ENCODE measurements at places on chromosomes 13 and 19. TPM values are rescaled to one million over a fixed set of nuclear protein-coding genes. Genes with fewer than 3 reads are reported as not detected.
A peak's percentile ranks its signal among the peaks of the same experiment; 100 is the strongest.

GRCh38 chr13:32409561-32410421 lies 18.1 kb downstream of the N4BP2L1 start:
- H3K27ac ChIP-seq = no peak overlapping the region
- no peak overlapping the region for H3K4me3 ChIP-seq
- no peak for DNase-seq
- H3K36me3 ChIP-seq = peaks cover 13% of the 10 kb centered on the region

DNA sequence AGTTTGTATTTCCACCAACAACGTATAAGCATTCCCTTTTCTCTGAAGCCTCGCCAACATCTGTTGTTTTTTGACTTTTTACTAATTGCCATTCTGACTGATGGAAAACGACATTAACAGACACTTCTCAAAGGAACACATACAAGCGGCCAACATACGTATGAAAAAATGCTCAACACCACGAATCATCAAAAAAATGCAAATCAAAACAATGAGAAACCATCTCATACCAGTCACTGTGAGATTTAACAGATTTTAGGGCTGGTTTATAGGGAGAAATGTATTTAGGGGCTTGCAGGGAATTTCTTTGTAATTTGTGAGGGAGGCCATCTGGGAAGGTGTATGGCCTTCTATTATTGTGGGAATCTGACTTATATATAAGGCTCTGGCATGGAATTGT lies 2.8 kb upstream of the DZIP1 start:
- H3K27me3 ChIP-seq = peaks cover 35% of the 10 kb centered on the region
- no peaks in the 10 kb centered on the region for H3K36me3 ChIP-seq
- no peak overlapping the region for H3K27ac ChIP-seq
- no peak for DNase-seq

DNA sequence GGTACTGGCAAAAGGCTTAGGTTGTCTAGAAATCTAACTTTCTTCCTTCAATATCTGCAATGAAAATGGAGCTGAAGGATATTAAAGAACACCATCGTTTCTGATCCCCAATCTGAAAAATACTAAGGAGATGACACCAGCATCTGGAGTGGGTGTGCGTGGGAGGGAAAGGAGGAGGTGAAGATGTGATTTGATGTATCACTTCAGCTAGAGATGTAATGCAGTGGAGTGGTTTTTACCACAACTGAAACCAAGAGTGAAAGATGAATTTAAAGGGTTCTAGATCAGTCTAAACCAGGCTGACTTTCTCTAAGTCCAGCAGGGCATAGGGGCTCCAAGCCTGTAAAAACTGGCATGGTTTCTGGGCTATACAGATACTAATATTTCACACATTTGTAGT lies 148.4 kb downstream of the AKAP11 start:
- H3K27ac ChIP-seq = no peak overlapping the region
- H3K4me1 ChIP-seq = peaks cover 20% of the 10 kb centered on the region
- DNase-seq = no peak
- H3K27me3 ChIP-seq = no peaks in the 10 kb centered on the region

GRCh38 chr13:105672881-105673280 lies 862.6 kb downstream of the EFNB2 start:
- H3K4me1 ChIP-seq = no peaks in the 10 kb centered on the region
- no peaks in the 10 kb centered on the region for H3K36me3 ChIP-seq
- H3K4me3 ChIP-seq = no peak overlapping the region

DNA sequence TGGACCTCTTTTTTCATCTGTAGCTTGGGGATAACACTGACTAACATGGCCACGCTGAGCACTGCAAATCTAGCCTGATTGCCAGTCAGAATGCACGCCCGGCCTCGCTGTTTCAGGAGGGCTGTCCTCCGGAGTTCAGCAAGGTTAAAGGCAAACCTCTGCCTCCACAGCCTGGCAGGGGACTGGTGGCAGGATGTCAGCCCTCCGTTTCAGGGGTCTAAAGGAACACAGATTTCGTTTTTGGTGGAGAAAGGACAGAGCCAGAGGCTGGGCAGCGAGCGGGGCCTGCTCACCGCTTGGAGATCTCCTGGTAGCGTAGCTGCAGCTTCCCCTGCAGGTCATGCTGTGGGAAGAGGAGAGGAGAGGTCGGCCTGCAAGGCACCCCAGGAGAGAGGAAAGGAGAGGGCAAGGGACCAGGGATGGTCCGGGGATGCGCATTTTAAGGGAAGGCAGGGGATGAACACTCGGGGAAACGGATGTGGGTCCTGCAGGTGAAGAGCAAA lies 560 bp downstream of the NDUFA7 start:
- no peaks in the 10 kb centered on the region for H3K27me3 ChIP-seq
- peak overlapping the region; percentile 85 for H3K4me3 ChIP-seq
- H3K4me1 ChIP-seq = peaks cover 37% of the 10 kb centered on the region
- no peak for DNase-seq

The ZNF274 gene
- total RNA-seq = 15.7 TPM

- peak overlapping the region; percentile 64 for H3K27ac ChIP-seq
- H3K36me3 ChIP-seq = no peaks in the 10 kb centered on the region
- peaks cover 69% of the 10 kb centered on the region for H3K27me3 ChIP-seq
- peaks cover 13% of the 10 kb centered on the region for H3K4me1 ChIP-seq
- no peak for DNase-seq
Measured at GRCh38 chr19:13054626-13055212, 47.9 kb downstream of the LYL1 start.

The SOX1 gene
- not detected for total RNA-seq

The GPR4 gene
- total RNA-seq = 0.09 TPM

GRCh38 chr19:6710273-6711077 lies 10.0 kb downstream of the C3 start:
- H3K4me3 ChIP-seq = no peak overlapping the region
- no peak overlapping the region for H3K27ac ChIP-seq
- no peak for DNase-seq
- no peaks in the 10 kb centered on the region for H3K36me3 ChIP-seq
- peaks cover 48% of the 10 kb centered on the region for H3K27me3 ChIP-seq

The CUL4A gene
- 41.6 TPM for total RNA-seq

The KCNN4 gene
- total RNA-seq = 8.7 TPM

The CATSPERD gene
- 0.05 TPM for total RNA-seq

DNA sequence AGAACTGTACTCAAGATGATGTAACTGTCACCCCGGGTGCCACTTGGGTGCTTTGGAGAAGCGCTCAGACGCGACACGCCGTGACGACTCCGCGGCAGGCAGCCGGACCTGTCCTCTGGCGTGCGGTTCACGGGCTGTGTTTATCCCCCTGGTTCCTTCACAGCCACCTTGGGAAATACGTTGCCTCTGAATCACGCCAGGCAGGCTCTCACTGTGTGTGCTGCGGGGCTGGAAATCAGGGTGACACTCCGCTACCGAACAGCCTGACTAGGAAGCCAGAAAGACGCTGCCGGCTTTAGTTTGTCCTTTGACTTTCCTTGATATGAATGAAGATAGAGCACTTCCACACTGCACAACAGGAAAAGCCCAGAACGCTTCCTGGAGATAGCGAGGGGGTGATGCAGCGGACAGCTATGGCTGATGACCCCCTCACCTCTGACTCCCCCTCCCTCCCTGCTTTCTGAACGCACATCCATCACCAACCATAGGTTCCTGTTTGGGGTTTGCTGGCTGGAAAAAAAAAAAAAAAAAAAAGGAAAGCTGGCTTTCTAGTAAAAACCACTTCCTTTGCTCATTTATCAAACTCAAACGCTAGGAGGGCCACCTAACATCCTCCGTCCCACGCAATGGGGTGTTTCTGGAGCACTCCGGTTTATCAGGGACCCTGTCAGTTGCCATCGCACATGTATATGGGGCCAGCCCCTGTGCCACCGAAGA lies 3.7 kb upstream of the GP6 start:
- H3K4me1 ChIP-seq = peaks cover 10% of the 10 kb centered on the region
- no peak for DNase-seq
- H3K27ac ChIP-seq = no peak overlapping the region
- H3K4me3 ChIP-seq = no peak overlapping the region
- peaks cover 17% of the 10 kb centered on the region for H3K36me3 ChIP-seq

DNA sequence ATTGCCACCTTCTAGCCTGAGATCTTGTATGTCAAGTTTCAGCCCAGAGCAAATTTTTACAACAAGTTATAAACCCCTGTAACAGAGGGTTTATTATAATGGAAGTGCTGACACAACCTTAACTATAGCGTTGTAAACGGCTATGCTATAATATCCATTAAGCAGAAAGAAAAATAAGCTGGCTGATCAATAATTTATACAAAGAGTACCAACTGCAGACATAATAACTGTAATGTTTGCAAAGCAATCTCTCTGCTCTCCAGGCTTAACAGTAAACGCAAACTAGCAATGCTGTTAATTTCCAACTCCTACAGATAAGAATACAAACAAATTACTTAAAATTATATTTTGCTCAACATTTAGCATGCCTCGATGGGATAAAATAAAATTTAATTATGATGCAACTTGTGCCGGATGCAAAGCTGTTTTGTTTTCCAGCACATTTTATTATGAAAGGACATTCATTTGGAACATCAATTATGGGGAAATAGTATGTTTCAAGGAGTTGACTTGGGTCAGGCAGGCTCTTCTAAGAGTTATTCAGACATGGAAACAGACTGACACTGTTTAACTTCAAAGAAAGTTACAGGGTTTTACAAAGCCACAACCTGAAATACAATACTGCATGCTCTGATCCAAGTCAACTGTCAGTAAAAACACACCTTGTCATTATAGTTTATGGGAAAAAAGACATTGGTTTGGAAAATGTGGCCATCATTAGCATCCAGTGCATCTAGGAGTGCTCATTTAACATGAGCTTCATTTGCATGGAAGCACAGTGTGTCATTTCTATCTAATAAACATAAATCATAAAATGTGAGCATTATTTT lies 6.6 kb upstream of the DACH1 start:
- H3K4me3 ChIP-seq = no peak overlapping the region
- no peak overlapping the region for H3K27ac ChIP-seq
- H3K4me1 ChIP-seq = peaks cover 5% of the 10 kb centered on the region
- H3K36me3 ChIP-seq = no peaks in the 10 kb centered on the region
- DNase-seq = no peak

- H3K4me1 ChIP-seq = peaks cover 8% of the 10 kb centered on the region
- no peak within 1 kb of the TSS for H3K27ac ChIP-seq
- no peaks in the 10 kb centered on the region for H3K36me3 ChIP-seq
- DNase-seq = no peak
Measured at GRCh38 chr19:45733160-45733810, at the start of gene MEIOSIN. MEIOSIN (plus strand) TSS chr19:45733439; CDS start chr19:45735377, 1,938 bp downstream.

The DNASE2 gene
- total RNA-seq = 14.6 TPM

DNA sequence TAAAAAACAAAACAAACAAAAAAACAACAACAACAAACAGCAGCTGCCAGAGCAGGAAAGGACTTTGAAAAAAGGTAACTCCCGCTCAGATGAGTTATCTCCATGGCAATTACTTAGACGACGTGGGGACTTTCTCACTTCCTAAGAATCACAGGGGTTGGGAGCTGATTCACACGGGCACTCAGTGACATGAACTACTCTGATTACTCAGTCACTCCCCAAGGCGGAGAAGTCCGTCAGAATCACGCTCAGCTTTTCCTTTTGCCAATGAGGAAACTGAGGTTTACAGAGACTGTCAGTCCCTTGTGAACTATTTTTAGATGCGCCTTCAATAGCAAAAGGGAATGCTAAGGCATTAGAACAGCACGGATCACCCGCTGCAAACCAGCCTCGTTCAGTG lies 32.3 kb upstream of the MATK start:
- peaks cover 13% of the 10 kb centered on the region for H3K27me3 ChIP-seq
- no peak overlapping the region for H3K27ac ChIP-seq
- DNase-seq = no peak
- H3K4me1 ChIP-seq = peaks cover 34% of the 10 kb centered on the region
- no peak overlapping the region for H3K4me3 ChIP-seq

The FSD1 gene
- total RNA-seq = 4.3 TPM

DNA sequence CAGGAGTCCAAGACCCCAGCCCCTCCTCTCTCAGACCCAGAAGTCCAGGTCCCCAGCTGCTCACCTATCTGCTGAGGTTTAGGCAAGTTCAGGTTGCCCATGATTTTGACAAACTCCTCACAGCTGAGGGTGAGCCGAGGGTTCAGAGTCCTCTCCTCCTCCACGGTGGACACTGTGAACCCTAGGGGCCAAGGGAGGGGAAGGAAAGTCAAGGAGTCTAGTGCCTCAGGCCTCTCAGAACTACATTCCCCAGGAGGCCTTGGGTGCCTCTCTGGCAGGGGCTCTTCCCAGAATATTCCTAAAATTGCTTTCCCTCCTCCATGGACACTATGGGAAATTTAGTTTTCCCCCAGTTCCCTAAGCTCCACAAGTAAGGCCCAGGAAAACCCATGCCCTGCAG lies 3.3 kb upstream of the PHLDB3 start:
- peaks cover 28% of the 10 kb centered on the region for H3K36me3 ChIP-seq
- no peak overlapping the region for H3K4me3 ChIP-seq
- no peaks in the 10 kb centered on the region for H3K27me3 ChIP-seq
- peaks cover 9% of the 10 kb centered on the region for H3K4me1 ChIP-seq

DNA sequence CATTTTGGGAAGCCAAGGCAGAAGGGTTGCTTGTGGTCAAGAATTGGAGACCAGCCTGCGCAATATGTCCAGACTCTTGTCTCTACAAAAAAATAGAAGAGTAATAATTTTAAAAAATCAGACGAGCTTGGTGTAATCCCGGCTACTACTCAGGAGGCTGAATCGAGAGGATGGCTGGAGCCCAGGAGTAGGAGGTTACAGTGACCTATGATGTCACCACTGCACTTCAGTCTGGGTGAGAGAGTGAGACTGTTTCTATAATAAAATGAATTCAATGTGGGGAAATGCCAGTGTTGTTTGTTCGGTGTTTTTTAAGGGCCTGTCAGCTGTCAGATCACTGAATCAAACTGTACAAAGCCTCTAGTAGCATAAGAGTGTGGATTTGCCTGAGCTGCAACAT lies 1.2 kb upstream of the FBXL3 start:
- no peak overlapping the region for H3K4me3 ChIP-seq
- no peak overlapping the region for H3K27ac ChIP-seq
- no peak for DNase-seq
- H3K27me3 ChIP-seq = no peaks in the 10 kb centered on the region
- peaks cover 9% of the 10 kb centered on the region for H3K4me1 ChIP-seq

The DDX49 gene
- total RNA-seq = 54.9 TPM

DNA sequence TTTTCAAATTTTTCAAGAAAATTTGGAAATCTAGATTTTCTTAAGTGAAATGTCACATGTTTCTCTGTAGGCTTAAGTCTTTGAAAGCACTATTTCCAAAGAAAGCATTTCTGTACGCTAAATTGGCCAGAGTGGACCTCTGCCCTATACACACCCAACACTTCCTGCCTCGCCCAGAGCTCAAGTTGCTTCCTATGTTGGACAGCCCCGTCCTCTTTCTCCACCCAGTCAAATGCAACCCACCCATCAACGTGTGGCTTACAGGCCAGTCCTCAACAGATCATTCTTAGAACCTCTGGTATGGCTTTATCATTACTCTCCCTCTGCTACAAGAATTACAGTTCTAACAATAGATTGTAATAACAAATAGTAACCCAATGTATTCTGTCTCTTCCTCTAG lies 24.2 kb downstream of the KLF12 start:
- no peaks in the 10 kb centered on the region for H3K4me1 ChIP-seq
- H3K27me3 ChIP-seq = no peaks in the 10 kb centered on the region
- no peaks in the 10 kb centered on the region for H3K36me3 ChIP-seq
- H3K27ac ChIP-seq = no peak overlapping the region

Data from thymus (tissue), 14 donors.